Lung (tissue), 17 donors: ENCODE measurements at places on chromosomes 4 and X. TPM values are rescaled to one million over a fixed set of nuclear protein-coding genes. Genes with fewer than 3 reads are reported as not detected.

DNA sequence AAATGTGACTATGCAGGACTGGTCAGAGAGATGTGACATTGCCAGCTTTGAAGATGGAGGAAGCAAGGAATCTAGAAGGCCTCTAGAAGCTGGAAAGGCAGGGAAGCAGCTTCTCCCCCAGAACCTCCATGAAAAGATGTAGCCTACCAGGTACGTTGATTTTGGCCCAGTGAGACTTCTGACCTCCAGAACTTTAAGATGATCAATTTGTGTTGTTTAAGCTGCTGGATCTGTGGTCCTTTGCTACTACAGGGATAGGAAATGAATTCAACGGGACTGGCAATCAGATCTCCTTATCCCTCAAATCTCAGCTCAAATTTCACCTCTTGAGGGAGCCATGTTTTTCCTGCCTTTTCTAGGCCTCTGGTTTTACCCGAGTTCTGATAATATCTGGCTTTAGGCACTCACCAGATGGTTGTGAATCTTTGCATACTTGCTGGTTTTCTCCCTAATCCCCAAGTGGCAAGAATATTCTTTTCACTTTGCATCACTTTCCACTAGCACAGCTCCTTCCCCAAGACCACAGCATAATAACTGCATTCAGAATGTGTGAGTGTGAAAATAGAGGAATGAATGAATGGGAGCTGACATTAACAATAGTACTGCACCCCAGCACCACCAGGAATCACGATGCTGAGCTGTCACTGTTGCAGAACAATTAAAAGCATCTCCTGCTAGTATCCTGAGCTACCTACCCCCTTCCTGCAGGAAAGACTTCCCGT, 25.5 kb upstream of the TMSB4X start:
- no peak overlapping the region for H3K4me3 ChIP-seq
- peak overlapping the region; percentile 89 for H3K27ac ChIP-seq
- peaks cover 3% of the 10 kb centered on the region for H3K27me3 ChIP-seq
- no peak for DNase-seq
- no peaks in the 10 kb centered on the region for H3K36me3 ChIP-seq
- H3K4me1 ChIP-seq = peaks cover 6% of the 10 kb centered on the region

DNA sequence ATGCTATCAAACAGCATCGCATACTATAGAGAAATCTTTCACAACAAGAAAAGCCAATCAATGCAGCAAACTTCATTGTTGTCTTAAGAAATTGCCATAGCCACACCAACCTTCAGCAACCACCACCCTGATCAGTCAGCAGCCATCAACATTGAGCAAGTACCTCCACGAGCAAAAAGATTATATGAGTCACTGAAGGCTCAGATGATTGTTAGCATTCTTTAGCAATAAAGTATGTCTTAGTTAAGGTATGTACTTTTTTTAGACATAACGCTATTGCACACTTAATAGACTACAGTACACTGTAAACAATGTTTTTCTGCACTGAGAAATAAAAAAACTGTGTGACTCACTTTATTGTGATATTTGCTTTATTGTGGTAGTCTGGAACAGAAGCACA, 37.8 kb upstream of the FUNDC1 start:
- no peak for DNase-seq
- no peak overlapping the region for H3K4me3 ChIP-seq
- H3K36me3 ChIP-seq = no peaks in the 10 kb centered on the region
- no peak overlapping the region for H3K27ac ChIP-seq

Gene GAGE1
- 0.49 TPM for total RNA-seq

Gene NKX3-2
- total RNA-seq = not detected

Gene CASK
- 50.0 TPM for total RNA-seq
